NCI-H187 treated with DMSO at 0.1 percent for 48 hours (cell line): ENCODE measurements at places on chromosomes 7 and 10.

GRCh38 chr10:80500572-80501380, 36.9 kb upstream of the SH2D4B start:
- DNase-seq: no peak

- DNase-seq: no peak
Measured at GRCh38 chr7:16817536-16817935, 12.7 kb upstream of the AGR2 start.

GRCh38 chr10:11685787-11686218, 56.4 kb upstream of the ECHDC3 start:
- DNase-seq: no peak

DNA sequence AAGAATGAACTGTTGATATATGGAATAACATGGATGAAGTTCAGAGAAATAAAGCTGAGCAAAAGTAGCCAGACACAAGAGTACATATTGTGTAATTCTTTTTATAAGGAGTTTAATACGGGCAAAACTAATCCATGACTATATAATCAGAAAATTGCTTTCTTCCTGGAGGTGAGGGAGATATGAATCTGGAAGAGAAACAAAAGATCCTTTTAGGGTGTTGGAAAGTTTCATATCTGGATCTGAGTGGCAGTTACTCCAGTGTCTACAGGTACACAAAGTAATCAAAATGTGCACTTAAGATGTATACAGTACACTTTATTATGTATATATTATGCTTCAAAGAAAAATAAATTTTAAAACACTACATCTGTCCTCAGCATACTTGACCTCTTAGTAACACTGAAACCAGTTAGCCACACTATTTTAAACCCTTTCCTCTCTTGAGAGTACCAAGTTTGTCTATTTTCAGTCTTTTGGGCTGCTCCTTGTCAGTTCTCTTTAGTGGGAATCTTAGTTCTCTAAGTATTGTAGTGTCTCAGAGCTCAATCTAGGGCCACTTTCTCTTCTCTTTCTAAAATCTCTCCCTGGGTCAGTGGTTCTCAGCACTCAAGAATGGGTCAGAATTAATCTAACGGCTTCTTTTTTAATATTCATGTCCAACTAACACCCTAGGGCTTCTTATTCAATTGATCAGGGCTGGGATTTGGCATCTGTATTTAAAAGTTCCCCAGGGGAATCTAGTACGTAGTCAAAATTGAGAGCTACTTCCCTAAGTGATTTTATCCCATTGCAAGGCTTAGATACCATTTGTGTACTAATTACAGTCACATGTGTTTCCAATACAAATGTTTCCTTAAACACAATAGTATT, 4.3 kb upstream of the LIPF start:
- DNase-seq: no peak

DNA sequence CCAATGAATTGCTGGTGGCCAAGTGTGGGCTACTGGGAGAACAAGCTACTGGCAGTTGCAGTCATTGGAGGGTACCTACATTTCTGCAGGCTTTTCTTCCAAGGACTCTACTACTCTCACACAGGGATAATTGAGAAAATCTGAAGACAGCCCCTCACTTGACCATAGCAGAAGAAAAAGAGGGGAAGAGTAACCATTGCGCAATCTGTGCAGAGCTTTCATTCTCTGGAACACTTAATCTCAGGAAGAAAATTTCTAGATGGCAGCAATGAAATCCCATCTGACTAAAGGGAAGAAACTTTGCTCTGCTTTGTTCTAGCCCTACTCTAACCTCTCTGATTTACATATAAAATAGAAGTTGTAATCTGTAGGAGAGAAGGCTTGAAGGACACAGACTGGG, 1239.6 kb upstream of the SORCS1 start:
- DNase-seq: no peak

GRCh38 chr10:83373671-83374070, 765.6 kb upstream of the GHITM start:
- DNase-seq: no peak

DNA sequence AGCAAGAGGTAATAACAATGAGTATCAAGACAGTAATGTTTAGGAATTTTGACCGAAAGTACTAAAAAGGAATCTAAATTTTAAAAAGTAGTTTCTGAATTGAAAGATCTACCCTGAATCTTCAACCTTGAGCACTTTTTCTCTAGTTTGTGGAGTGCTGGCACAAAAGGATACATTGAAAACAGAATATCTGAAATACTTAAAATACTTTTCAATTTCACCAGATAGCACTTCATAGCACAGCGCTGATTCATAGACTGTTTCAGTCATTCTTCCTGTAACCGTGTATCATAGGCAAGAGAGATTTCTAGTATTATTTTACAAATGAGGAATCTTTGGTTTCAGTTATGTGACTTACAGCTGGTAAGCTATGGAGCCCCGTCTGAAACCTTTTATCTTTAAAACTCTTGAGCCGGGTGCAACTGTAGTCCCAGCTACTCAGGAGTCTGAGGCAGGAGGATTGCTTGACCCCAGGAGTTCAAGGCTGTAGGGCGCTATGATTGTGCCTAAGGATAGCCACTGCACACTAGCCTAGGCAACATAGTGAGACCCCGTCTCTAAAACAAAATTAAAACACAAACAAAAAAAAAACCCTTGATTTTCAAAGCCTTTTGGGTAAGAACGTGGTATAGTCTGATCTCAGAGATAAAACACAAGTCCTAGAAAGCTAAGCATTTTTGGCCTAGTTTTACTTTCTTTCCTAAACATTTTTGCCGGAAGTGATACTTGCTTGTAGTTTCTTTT, 35.1 kb downstream of the FHIP2A start:
- no peak for DNase-seq

DNA sequence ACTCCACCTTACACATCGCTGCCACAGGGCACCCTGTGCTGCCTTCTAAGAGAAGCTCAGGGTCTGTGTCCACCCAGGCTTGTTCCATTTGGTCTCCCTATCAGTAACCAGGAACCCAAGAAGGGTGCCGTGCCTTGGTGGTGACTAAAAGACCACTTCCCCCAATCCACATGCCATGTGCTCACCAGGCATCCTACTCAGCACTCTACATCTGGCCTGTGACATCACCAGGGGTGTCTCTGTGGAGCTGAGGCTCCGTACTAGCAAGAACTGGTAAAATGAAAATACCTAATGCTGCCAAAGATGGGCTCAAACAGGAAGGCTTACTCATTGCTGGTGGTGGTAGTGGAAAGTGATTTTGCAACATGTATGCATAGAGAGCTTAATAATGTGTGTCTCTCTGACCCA, 19.0 kb upstream of the C10orf71 start:
- no peak for DNase-seq

DNA sequence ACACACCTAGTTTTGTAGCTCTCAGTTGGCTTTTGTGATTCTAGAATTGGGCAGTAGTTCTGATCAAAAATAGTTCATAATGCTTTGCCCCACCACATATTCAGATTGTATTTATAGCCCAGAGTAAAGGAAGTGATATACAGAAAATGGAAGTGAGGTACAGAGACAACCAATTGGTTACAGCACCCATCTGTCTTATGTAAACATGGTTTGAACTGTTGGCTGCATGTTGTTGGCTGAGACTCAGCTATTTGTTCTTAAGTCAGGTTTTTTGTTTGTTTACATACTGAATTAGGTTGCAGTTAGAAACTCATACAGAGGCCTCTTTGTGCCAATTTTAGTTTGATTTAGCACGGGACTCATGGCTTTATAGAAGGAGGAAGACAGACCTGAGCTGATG, 158.9 kb upstream of the GPR26 start:
- DNase-seq: no peak

DNA sequence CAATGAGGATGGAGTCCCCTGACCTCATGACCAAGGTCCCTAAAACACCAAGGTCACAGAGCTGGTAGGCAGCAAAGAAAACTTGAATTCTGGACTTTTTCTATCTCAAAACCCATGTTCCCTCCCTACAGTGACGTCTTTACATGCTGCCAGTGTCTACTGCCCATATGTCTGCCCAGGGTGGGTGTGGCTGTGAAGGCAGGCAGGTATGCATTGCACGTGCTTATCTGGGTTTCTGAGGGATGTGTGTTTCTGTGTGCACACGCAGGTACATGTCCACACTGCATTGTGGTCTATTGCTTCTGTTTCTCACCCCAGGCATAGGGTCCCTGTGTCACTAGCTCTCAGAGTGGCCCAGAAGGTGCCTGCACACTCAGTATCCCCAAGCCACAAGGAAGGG, 13.5 kb downstream of the ATP6V1F start:
- no peak for DNase-seq

DNA sequence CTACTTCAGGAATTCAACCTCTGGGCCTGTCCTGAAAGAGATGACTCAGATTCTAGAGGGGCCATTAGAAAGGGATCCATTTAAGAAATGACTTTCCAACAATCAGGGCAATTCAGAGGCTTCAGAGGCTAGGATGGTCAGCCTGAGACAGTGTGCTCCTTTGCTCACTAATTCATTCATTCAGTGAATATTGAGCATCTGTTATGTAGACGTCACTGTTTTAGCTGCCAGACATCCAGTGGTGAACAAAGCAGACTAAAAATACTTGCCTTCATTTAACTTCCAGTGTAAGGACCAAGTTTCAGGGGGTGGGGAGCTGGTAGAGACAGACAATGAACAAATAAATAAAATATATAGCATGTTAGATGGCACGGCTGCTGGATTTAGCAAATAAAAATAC, 1.6 kb downstream of the KIAA1217 start:
- no peak for DNase-seq

GRCh38 chr7:66427956-66428355, 200.7 kb upstream of the KCTD7 start:
- DNase-seq: no peak
